ENCODE measurements at places on chromosomes 6 and 20. TPM values are rescaled to one million over a fixed set of nuclear protein-coding genes. Genes with fewer than 3 reads are reported as not detected.

The CPXM1 gene
- 8.8 TPM for total RNA-seq

The CTAGE9 gene
- total RNA-seq, result not detected

The PLEKHG1 gene
- 9.4 TPM for total RNA-seq

The EYA4 gene
- total RNA-seq, result 0.94 TPM

The TCF19 gene
- total RNA-seq, result 4.1 TPM

The GGTLC1 gene
- total RNA-seq, result not detected

The SLA2 gene
- total RNA-seq, result 0.31 TPM

The RTN4IP1 gene
- 9.1 TPM for total RNA-seq

The RWDD2A gene
- total RNA-seq, result 8.8 TPM

The DUSP15 gene
- total RNA-seq, result 6.6 TPM

The OR14J1 gene
- not detected for total RNA-seq

The SLPI gene
- total RNA-seq, result not detected

The TTK gene
- 6.9 TPM for total RNA-seq

The ERVFRD-1 gene
- total RNA-seq, result not detected

The IMPG1 gene
- not detected for total RNA-seq

The NINL gene
- 46.6 TPM for total RNA-seq

The TCF21 gene
- not detected for total RNA-seq

The C20orf141 gene
- total RNA-seq, result not detected

The EPPIN gene
- total RNA-seq, result not detected

The BEND3 gene
- 13.1 TPM for total RNA-seq

The BEND6 gene
- total RNA-seq, result 20.7 TPM

The PROKR2 gene
- total RNA-seq, result 44.8 TPM

The OR2H2 gene
- not detected for total RNA-seq

The SLC35F1 gene
- 90.8 TPM for total RNA-seq

The PNPLA1 gene
- not detected for total RNA-seq

The PACRG gene
- total RNA-seq, result 8.5 TPM

The HLA-DOA gene
- 0.31 TPM for total RNA-seq

The TNFRSF21 gene
- total RNA-seq, result 41.9 TPM

The ENTPD6 gene
- total RNA-seq, result 69.5 TPM

The SERPINB6 gene
- 16.9 TPM for total RNA-seq

The CHD6 gene
- 105 TPM for total RNA-seq

The GRM1 gene
- 25.0 TPM for total RNA-seq

The MLN gene
- total RNA-seq, result not detected

The STX11 gene
- 0.31 TPM for total RNA-seq

The ZNF391 gene
- 5.3 TPM for total RNA-seq

The C20orf96 gene
- 7.5 TPM for total RNA-seq

Data from parietal lobe (tissue), 2 donors.